ENCODE measurements at places on chromosomes 7 and 10.

GRCh38 chr7:76022026-76022780 lies 25.6 kb downstream of the STYXL1 start:
- DNase-seq = no peak

GRCh38 chr10:12768156-12769100 lies 233.1 kb downstream of the CCDC3 start:
- DNase-seq = peak; percentile 38

- peak; percentile 81 for DNase-seq
These were observed 26.6 kb downstream of the RPP38 start for GRCh38 chr10:15123749-15124184.

GRCh38 chr10:35387768-35388167 lies 51.5 kb downstream of the CCNY start:
- peak; percentile 100 for DNase-seq

- no peak for DNase-seq
These were observed 144.5 kb upstream of the NFE2L3 start for GRCh38 chr7:26007510-26007909.

DNA sequence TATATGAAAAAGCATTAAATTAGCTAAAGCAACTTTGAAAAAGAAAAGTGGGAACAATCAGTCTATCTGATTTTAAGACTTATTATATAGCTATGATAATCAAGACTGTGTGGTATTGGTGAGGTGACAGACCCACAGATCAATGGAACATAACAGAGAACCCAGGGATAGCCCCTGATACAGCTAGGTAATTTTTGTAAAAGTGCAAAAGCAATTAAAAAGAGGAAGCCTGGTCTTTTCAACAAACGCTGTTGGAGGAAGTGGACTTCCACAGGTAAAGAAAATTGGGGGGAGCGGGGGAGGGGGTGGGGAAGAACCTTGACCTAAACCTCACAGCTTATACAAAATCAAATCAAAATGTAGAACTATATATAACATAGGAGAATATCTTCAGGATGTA lies 45.4 kb downstream of the GNA12 start:
- no peak for DNase-seq

DNA sequence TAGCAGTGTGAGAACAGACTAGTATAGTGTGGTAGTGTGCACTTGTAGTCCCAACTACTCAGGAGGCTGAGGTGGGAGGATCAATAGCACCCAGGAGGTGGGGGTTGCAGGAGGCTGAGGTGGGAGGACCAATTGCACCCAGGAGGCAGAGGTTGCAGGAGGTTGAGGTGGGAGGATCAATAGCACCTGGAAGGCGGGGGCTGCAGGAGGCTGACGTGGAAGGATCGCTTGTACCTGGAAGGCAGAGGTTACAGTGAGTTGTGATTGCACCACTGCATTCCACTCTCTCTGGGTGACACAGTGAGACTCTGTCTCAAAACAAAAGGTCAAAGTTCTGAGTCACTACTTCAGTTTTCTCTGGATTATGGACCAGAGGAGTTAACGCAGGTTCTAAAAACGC lies 22.6 kb upstream of the DIP2C start:
- DNase-seq = no peak

DNA sequence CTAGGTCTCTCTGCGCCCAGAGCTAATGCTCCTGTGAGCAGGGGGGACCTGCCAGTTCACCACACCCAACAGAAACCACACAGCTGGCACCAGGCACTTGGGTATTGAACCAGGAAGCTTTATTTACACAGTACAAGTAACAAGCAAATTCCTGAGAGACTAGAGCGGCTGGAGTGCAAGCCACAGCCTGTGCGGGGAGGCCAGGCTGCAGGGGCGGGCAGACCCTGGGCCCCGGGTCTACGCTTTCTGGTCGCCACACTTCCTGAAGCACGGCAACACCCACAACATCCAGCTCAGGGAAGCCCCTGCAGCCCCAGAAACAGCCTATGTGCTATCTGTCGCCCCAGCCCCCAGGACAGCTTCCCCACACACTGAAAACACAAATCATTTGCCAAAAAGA lies 125.0 kb downstream of the FAM53B start:
- no peak for DNase-seq

GRCh38 chr10:34547291-34547690 lies 267.8 kb downstream of the PARD3 start:
- no peak for DNase-seq

GRCh38 chr7:24191362-24191761 lies 92.6 kb upstream of the NPY start:
- DNase-seq = no peak

- DNase-seq = peak; percentile 2
These were observed 1.1 kb upstream of the STEAP2 start for GRCh38 chr7:90210475-90210874.

DNA sequence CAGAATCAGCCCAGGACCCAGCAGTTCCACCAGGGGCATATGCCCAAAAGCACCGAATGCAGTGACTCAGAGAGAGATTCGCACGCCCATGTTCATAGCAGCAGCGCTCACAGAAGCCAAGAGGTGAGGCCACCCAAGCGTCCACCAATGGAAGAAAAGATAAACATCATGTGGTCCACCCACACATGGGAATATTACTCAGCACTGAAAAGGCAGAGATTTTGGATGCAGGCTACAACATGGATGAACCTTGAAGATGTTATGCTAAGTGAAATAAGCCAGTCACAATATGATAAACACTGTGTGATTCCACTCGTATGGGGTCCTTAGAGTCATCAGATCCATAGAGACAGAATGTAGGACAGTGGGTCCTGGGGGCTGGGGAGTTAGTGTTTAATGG lies 427.4 kb downstream of the DNAJB6 start:
- DNase-seq = no peak

- DNase-seq = peak; percentile 51
These were observed 1.2 kb downstream of the MACROH2A2 start for GRCh38 chr10:70053841-70054288.

DNA sequence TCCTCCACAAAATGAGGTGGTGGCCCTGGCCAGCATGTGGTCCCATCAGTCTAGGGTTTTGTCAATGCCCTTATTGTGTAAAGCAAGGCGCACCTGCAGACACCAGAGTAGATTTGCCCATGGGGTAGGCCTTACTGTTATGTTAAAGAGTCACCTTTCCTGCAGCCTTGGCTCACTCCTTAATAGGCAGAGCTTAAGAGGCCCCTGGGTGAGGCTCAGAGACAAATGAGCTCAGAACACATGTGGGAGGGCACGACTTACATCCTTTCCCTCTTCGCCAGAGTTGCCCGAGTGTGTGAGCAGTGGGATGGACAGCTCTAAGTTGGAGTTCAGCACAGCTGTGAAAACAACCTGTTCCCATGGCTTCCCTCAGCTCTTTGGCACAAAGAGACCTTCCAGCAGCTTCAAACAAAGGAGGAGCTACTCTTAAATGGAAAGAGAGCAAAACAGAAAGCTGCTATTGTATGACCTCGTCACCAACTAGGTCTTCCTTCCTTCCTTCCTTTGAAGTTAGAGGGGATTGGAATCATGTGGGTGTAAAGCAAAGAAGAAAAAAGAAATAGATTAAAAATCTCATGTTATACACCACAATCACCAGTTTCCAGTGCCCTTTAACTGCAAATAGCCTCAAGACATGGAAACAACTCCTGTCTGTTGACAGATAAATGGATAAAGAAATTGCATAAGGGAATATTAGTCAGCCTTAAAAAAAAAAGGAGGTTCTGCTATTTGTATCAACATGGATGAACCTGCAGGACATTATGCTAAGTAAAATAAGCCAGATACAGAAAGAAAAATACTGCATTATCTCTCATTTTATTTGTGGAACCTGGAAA lies 11.9 kb upstream of the XPNPEP1 start:
- DNase-seq = peak; percentile 47

All from PC-3 (cell line).